ENCODE measurements at places on chromosomes 3 and 15. TPM values are rescaled to one million over a fixed set of nuclear protein-coding genes. Genes with fewer than 3 reads are reported as not detected.

- no peak for DNase-seq
These were observed 534.9 kb downstream of the MAGI1 start for GRCh38 chr3:65503776-65504175.

DNA sequence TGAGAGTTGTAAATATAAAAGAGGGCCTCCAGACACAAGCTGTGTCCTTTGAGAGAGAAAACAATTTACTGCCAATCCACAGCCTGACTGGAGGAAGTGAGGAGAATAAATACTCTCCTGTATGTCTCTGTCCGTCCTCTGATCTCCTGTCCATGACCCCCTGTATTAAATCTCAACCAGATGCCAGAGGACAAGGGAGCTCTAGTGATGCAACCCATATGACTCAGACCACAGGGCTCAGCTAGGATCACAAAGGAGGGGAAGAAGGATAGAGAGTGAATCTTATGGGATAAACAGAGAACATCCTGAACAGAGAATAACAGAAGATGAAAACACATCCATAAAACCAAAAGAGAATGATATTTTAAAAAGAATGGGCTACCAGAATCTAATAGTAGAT is 482.6 kb downstream of the PLOD2 start:
- no peak for DNase-seq

- DNase-seq = no peak
These were observed 48.6 kb downstream of the UNC13C start for GRCh38 chr15:54026891-54027290.

- peak; percentile 82 for DNase-seq
These were observed 140.9 kb downstream of the PLCL2 start for GRCh38 chr3:17025594-17026139.

ABHD6 gene
- total RNA-seq = 3.3 TPM

- no peak for DNase-seq
These were observed 37.7 kb upstream of the GNB5 start for GRCh38 chr15:52228921-52229320.

- DNase-seq = no peak
These were observed 39.7 kb upstream of the MLF1 start for GRCh38 chr3:158531334-158531733.

DNA sequence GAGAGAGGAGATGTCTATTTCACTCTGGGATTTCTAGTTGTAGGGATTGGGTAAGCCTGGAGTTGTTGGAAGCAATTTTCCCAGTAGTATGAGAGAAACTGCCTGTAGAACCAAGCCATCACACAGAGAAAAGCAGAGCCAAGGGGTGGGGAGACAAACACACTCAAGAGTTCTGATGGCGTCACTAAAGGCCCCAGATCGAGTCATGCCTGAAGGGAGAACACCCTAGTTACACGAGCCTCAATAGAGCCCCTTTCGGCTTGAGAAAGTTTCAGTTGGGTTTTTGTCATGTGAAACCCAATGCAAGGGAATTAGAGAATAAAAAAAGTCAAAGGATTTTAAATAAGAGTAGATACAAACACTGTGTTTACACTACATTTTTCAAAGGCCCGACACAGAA is 66.1 kb upstream of the PFN2 start:
- DNase-seq = no peak

PSTPIP1 gene
- 113 TPM for total RNA-seq

LYZL4 gene
- not detected for total RNA-seq

GRCh38 chr15:40942878-40943277 is 10.4 kb upstream of the CHAC1 start:
- no peak for DNase-seq
